ENCODE measurements at places on chromosomes 3 and 15.
A peak's percentile ranks its signal among the peaks of the same experiment; 100 is the strongest.

DNA sequence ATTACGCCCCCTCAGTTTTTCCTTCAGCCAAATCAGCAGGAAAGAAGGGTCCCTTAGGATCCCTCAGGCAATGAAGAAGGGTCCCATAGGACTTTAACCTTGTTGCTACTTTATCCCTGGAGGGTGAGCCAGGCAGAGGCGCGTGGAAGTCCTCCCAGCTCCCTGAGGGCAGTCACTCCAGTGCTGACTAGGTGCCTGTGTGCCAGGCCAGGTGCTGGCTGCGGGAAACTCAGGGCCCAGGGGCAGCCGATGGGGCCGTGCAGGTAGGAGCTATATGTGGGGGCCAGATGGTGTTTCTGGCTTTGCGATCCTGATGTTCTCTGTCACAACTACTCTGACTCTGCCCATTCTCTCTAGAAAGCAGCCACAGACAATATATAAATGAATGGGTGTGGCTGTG is 42.8 kb upstream of the IQSEC1 start:
- DNase-seq, result no peak

- DNase-seq, result no peak
These were observed 112.1 kb downstream of the SEC22A start for GRCh38 chr3:123313889-123314288.

GRCh38 chr3:160486459-160486869 is 36.9 kb upstream of the TRIM59 start:
- peak; percentile 19 for DNase-seq

GRCh38 chr3:73768524-73769308 is 144.0 kb upstream of the PDZRN3 start:
- no peak for DNase-seq

- no peak for DNase-seq
These were observed 42.2 kb upstream of the RASGRF1 start for GRCh38 chr15:79132770-79133169.

DNA sequence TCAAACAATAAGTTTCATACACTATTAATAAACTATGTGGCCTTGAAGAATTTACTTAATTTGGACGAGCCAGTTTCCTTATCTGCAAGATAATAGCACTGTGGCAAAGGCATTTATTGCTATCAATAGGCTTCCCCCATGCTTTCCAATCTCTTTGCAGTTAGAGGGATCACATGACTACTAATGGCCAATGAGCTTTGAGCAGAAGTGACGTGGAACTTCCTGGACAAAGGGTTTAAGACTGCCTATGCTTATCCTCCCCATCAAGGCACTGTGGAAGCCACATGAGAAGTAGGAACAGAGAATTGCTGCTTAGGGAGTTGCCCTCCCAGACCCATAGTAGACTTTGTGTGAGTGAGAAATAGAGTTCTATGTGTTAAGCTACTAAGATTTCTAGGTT is 16.7 kb upstream of the ZMAT3 start:
- no peak for DNase-seq

- no peak for DNase-seq
These were observed 144.0 kb upstream of the MEF2A start for GRCh38 chr15:99421758-99422157.

- DNase-seq, result peak; percentile 54
These were observed 128.8 kb downstream of the FRMD5 start for GRCh38 chr15:44066211-44066827.

DNA sequence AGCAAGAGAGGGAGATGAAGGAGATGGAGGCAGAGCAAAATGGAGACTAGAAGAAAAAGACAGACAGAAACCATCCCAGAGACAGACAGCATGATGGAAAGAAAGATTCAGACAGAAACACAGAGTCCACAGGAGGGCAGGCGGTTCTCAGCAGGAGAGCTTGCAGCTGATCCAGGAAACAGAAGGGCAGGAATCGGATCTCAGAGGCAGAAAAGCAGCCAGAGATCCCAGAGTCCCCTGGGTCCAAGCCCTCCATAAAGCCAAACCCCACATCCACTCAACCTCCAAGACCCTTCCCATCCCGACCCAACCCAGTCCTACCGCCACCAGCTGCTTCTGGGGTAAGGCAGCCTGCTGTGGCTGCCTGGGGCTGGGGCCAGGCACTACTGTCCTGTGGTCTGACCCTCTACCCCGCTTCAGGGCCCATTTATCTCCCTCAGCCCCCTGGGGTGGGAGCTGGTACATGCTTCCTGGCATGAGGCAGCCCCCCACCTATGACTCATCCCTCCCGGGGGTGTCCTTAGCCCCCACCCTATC is at the start of gene UCN2:
Gene UCN2 (minus strand): TSS at position 400 of the 537 bp plus-strand sequence. CDS start 657 bp downstream, outside the sequence.
- no peak for DNase-seq

DNA sequence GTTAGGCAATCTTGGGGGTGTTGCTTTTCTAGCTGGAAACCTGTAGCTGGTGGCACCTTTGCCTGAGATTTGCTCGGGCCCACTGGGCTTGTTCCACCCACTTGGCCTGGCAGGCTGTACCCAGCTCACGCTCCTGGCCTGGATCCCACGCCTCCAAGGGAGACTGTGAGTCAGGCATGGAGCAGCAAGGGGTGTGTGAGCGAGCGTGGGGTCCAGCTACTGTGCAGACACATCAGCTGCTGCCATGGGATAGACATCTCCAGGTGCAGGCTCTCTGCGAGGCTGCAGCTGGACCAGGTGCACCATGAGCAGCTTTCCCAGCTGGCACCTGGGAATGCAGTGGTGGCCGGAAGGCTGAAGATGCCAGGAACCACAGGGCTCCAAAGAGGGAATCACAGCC is 36.0 kb downstream of the NR1D2 start:
- no peak for DNase-seq

- DNase-seq, result peak; percentile 93
These were observed 13.5 kb upstream of the ZNF592 start for GRCh38 chr15:84734794-84735479.

GRCh38 chr3:159765030-159765859 is 223.4 kb upstream of the IL12A start:
- peak; percentile 7 for DNase-seq

- no peak for DNase-seq
These were observed 186.5 kb downstream of the TUSC7 start for GRCh38 chr3:116896116-116896515.

- no peak for DNase-seq
These were observed 797.5 kb downstream of the AGBL1 start for GRCh38 chr15:86877171-86877631.

GRCh38 chr3:169659820-169660674 is 3.5 kb downstream of the MECOM start:
- DNase-seq, result no peak

DNA sequence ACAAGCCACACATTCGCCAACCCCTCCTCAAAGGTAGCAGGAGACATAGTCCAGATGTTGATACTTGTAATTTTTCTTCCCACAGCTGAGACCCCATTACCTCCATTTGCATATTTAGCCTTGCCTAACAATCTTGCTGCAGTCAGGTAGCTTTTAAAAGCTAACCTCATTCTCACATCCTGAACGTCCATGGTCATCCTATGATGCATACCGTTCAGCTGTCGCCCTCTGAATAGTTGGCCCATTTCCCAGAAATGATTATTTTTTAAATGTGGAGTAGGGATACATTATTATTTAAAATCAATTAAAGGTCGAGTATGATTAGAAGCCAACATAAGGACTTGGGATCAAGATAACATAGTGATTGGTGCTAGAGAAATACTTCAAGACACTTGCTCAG is 165.0 kb downstream of the MEX3B start:
- no peak for DNase-seq

GRCh38 chr3:46399557-46399956 is 7.3 kb downstream of the CCR5AS start:
- no peak for DNase-seq

GRCh38 chr15:74826921-74827320 is 494 bp downstream of the CPLX3 start:
- no peak for DNase-seq

DNA sequence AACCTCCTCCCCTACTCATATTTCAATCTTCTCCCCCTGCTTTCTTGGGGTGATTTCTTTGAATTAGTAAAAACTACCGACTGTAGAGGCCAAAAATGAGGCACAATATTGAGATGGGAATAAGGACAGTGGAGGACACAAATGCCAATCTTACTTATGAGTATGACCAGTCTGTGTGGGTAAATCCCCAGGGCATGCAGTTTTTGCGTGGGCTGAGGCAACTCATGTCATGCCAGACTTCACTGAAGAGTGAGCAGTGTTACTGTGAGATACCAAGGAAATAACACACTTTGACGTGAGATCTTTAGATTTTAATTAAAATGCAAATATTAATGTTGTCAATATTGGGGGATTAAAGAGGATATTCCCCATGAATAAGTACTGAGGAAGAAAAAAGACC is 254.3 kb upstream of the ICE2 start:
- no peak for DNase-seq

Data from thymus (tissue), 14 donors.